Fibroblast of the aortic adventitia (primary cell): ENCODE measurements at places on chromosomes 3 and 15. TPM values are rescaled to one million over a fixed set of nuclear protein-coding genes. Genes with fewer than 3 reads are reported as not detected.
A peak's percentile ranks its signal among the peaks of the same experiment; 100 is the strongest.

The WDR93 gene
- total RNA-seq: 0.09 and 0.49 TPM in 2 replicates

The AMOTL2 gene
- 65.0 and 75.7 TPM in 2 replicates for total RNA-seq

The ZNF385D gene
- total RNA-seq: 0.57 and 11.5 TPM in 2 replicates

DNA sequence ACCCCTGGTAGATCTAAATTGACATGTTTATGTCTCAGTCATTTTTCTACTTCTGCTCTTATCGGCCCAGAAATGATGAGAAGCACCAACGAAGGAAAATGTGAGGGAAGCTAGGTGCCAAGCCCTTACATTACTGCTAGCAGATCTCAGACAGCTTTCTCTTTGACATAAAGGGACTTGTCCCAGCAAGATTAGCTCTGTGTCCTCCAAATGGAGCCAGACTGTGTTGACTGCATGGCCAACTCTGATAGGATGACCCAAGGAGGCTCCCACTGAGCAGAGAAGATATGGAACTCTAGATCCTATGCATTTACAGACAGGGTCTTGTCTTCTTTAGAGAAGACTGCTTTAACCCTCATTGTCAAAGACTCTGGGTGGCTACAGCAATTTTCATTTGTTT lies 2.8 kb upstream of the MCTP2 start:
- DNase-seq: no peak

DNA sequence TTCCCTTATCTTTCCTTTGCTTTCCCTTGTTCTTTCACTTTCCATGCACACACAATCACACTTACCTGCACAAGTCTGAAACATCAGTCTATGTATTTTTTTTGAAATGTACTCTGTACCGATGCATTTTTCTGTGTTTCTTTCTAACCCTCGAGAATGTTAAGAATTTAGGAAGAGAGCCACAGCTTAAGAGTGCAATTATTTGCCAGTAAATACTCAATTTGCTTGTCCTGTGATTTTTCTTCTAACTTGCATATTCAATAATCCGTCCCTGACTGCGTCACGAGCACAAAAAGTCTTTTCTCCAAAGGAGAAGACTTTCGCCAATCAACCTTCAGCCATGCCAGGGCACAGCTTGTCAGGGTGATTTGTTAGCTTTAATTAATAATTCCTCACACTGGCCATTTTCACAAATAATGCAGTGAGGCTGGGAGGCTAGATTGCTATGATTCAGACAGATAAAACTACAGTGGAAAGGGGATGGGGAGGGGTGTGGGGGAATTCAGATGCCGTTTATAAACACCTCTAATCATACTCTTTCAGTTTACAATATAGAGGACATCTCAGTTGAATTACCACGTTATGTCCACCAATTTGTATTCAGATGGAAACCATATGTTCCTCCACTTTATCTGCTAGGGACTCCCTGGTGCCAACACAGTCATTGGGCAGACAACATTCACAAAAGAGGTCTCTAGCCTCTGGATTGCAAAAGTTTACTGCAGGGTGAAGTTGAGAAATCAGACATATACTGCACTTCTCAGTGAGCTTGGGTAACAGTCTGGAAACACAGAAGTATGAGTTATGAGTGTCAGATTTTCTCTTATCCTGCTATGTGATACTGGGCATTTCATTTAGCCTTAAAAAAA lies 388.0 kb downstream of the ZBTB20 start:
- peak; percentile 88 for DNase-seq

GRCh38 chr15:96171853-96172296 lies 158.6 kb upstream of the NR2F2 start:
- no peak for DNase-seq

DNA sequence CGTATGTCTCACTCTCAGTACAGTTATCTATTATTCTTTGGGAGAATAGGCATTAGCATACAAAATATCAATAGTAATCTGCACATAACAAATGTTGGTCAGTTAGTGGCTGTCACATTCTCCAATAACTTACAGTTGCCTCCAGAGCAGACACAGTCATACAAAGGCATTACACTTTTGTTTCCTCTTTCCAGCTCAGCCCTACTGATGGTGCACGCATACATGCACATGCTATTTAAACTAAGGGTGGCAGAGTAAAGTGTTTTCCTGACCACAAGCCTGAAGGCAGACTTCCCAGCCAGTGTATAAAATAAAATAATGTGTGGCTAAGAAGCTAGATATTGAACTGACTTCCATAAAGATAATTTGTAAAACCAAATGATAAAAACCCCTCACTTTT lies 47.6 kb downstream of the PHLDB2 start:
- no peak for DNase-seq

GRCh38 chr15:99331381-99331780 lies 80.1 kb downstream of the LRRC28 start:
- DNase-seq: no peak

GRCh38 chr15:36960179-36960946 lies 140.0 kb downstream of the MEIS2 start:
- no peak for DNase-seq

GRCh38 chr3:179063945-179064560 lies 7.6 kb downstream of the ZMAT3 start:
- peak; percentile 6 for DNase-seq
